ENCODE measurements at places on chromosomes 7 and 10. TPM values are rescaled to one million over a fixed set of nuclear protein-coding genes. Genes with fewer than 3 reads are reported as not detected.

The PAOX gene
- total RNA-seq: 6.6 TPM

The CALML5 gene
- not detected for total RNA-seq

The SCART1 gene
- total RNA-seq: 0.36 TPM

The TMEM213 gene
- total RNA-seq: not detected

The GDF2 gene
- not detected for total RNA-seq

The SPACDR gene
- total RNA-seq: 4.3 TPM

The FAM237B gene
- not detected for total RNA-seq

GRCh38 chr10:101814466-101815071 lies 3.7 kb downstream of the OGA start:
- DNase-seq: no peak
- H3K27ac ChIP-seq: peak overlapping the region; percentile 51
- peaks cover 11% of the 10 kb centered on the region for H3K27me3 ChIP-seq

- H3K27ac ChIP-seq: no peak overlapping the region
- DNase-seq: no peak
- H3K36me3 ChIP-seq: no peaks in the 10 kb centered on the region
- no peak overlapping the region for H3K4me3 ChIP-seq
- H3K27me3 ChIP-seq: peaks cover 5% of the 10 kb centered on the region
These were observed 134.7 kb downstream of the GLI3 start for GRCh38 chr7:42102301-42102700.

- H3K27me3 ChIP-seq: no peaks in the 10 kb centered on the region
- DNase-seq: no peak
- H3K27ac ChIP-seq: no peak overlapping the region
- H3K4me1 ChIP-seq: no peaks in the 10 kb centered on the region
- no peak overlapping the region for H3K4me3 ChIP-seq
These were observed 11.5 kb upstream of the AKR1B10 start for GRCh38 chr7:134515569-134516468.

GRCh38 chr7:631291-631711 lies 95.2 kb upstream of the DNAAF5 start:
- H3K27ac ChIP-seq: no peak overlapping the region
- peaks cover 3% of the 10 kb centered on the region for H3K36me3 ChIP-seq
- H3K4me1 ChIP-seq: no peaks in the 10 kb centered on the region

- peaks cover 3% of the 10 kb centered on the region for H3K4me1 ChIP-seq
- no peak for DNase-seq
- no peaks in the 10 kb centered on the region for H3K27me3 ChIP-seq
- H3K36me3 ChIP-seq: peaks cover 8% of the 10 kb centered on the region
These were observed 1.1 kb downstream of the EFCAB10 start for GRCh38 chr7:105580022-105580740.

GRCh38 chr7:120927454-120928103 lies 23.0 kb upstream of the ING3 start:
- no peak for DNase-seq
- H3K4me1 ChIP-seq: no peaks in the 10 kb centered on the region
- no peaks in the 10 kb centered on the region for H3K27me3 ChIP-seq
- no peak overlapping the region for H3K27ac ChIP-seq

DNA sequence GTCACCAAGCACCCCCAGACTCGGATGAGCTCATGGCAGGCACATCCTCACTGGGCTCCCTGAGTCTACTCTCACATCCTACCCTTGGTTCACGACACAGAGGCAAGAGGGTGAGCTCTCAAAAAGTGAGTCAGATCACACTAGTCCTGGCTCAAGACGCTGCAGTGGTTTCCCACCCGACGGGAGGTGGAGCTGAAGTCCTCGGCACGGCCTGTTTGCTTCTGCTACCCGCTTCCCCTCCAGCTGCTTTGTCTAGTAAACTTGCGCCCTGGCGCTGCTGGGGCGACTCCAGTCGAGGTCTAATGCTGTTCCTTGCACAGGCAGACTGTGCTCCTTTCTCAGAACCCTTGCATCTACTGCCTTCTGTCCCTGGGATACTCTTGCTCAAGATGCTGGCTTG lies 13.5 kb upstream of the SFMBT2 start:
- no peak overlapping the region for H3K4me3 ChIP-seq
- H3K27ac ChIP-seq: peak overlapping the region; percentile 65
- H3K4me1 ChIP-seq: peaks cover 15% of the 10 kb centered on the region
- H3K36me3 ChIP-seq: no peaks in the 10 kb centered on the region
- DNase-seq: no peak

- no peak for DNase-seq
- no peak overlapping the region for H3K27ac ChIP-seq
- peaks cover 45% of the 10 kb centered on the region for H3K4me1 ChIP-seq
These were observed 41.2 kb downstream of the TACR2 start for GRCh38 chr10:69375307-69376151.

DNA sequence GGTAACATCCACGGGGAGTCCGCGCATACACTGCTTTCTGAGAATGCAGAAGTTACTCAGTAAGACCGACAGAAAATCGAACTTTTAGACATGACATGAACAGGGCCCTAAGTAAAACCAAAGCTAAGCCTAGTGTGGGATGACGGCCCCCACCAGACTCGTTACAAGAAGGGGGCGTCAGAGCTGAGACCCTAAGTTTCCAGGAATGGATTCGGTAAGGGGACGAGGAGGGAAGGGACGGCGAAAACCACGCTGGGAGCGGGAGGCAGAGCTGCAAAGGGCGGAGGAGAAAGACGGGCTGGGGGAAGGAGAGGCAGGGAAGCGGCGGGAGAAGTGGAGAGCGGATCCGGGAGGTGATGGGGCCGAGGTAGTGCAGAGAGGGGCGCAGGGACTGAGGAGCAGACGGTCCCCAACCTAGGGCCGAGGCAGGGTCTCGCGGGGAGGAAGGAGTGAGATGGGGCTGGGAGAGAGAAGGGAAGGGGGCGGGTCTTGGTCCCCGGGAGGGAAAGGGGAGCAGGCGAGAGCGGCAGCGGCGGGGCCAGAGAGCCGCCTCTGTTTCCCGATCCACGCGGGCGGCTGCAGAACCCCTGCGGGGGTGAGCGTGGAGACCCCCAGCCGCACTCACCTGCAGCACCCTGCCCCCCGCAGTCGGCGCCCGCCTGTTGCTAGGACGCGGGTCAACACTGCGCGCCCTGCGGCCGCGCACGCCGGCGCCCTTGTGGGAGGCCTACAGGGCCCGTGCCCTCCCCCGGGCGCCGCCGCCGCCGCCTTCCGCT lies 513 bp downstream of the ODAD2 start:
- peaks cover 23% of the 10 kb centered on the region for H3K4me1 ChIP-seq
- peaks cover 1% of the 10 kb centered on the region for H3K27me3 ChIP-seq
- H3K27ac ChIP-seq: peak overlapping the region; percentile 62
- DNase-seq: peak; percentile 53
- H3K4me3 ChIP-seq: peak overlapping the region; percentile 96
- no peaks in the 10 kb centered on the region for H3K36me3 ChIP-seq

DNA sequence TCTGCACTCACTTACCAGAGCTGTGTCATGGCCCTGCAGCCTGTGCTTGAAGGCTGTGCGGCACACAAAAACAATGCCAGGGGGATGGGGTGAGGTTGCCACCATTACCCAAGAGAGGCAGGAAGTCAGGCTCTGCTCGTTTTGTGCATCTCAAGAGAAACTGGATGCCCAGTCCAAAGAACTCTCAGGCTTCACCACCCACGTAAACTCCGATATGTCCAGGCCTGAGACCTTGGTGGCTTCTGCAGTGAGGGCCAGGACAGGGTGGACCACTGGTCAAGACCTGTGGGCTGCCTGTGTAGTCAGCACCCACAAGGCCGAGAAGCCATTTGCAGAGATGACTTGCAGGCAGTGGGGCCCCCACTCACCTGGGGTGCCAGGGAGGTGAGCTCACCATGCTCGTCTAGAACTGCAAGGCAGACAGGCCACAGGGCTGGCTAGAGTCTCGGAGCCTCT lies 54.7 kb upstream of the EBF3 start:
- no peaks in the 10 kb centered on the region for H3K36me3 ChIP-seq
- peaks cover 4% of the 10 kb centered on the region for H3K27me3 ChIP-seq
- H3K4me3 ChIP-seq: no peak overlapping the region
- no peak overlapping the region for H3K27ac ChIP-seq

- peaks cover 10% of the 10 kb centered on the region for H3K36me3 ChIP-seq
- no peaks in the 10 kb centered on the region for H3K4me1 ChIP-seq
- H3K4me3 ChIP-seq: no peak overlapping the region
- H3K27ac ChIP-seq: no peak overlapping the region
- no peak for DNase-seq
- H3K27me3 ChIP-seq: no peaks in the 10 kb centered on the region
These were observed 79.5 kb downstream of the TCERG1L start for GRCh38 chr10:131231965-131232541.

DNA sequence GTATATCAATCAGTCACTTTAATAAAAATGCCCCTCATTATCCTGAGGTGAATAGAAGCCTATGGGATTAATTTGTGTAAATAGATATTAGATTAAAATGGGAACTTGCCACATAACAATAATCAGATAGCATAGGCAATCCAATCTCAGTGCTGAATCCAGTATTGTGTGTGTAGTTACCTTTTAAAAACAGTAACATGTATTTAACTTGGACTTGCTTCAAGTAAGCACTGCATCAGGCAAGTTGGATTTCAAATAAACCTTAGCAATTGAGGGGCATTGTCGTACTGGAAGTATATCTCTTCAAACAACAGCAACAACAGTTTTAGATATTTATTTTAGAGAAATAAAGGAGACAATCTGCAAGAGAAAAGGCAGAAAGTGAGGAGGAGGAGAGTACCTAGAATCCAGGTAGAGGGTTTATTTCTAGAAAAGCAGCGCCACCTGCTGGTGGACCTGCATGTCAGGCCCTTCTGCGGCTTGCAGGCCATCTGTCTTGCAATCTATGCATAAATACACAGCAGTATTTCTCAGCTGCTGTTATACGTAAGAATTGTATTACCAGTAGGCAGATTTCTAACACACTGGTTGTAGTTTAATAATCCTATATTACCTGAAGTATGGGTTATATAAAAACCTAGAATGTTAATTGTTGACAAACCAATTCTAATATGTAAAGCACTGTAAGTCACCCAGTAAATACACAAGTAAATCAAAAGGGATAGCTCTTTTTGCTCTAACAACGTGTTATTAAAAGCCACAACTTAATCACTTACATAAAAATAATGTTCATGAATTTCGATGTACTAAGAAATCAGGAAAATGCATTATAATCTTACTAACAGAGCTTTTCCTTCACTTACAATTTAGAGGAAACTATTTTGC lies 652.8 kb downstream of the KCNMA1 start:
- H3K36me3 ChIP-seq: no peaks in the 10 kb centered on the region
- peak; percentile 75 for DNase-seq
- no peak overlapping the region for H3K4me3 ChIP-seq
- H3K4me1 ChIP-seq: peaks cover 12% of the 10 kb centered on the region
- H3K27ac ChIP-seq: no peak overlapping the region

- H3K36me3 ChIP-seq: no peaks in the 10 kb centered on the region
- DNase-seq: no peak
- H3K4me1 ChIP-seq: no peaks in the 10 kb centered on the region
- no peak overlapping the region for H3K4me3 ChIP-seq
These were observed 11.4 kb downstream of the CDK6 start for GRCh38 chr7:92824901-92825480.

DNA sequence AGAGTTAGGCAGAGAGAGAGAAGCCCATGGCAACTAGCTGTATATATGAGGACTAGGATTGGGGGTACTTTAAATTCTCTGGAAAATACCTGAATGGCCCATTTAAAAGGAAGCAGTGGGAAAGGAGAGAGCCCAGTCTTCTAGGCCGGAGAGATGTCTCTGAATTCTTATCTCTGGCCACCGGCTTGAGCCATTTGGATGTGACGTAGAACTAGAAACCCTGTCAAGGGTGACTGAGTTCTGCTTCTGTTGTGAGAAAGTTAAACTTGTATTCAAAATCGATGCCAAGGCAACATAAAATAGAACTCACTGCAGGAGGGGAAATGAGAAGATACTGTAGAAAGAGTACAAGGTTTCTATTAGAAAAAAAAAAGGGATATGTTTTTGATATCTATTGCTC lies 6.3 kb upstream of the GSTK1 start:
- peaks cover 1% of the 10 kb centered on the region for H3K27me3 ChIP-seq
- H3K27ac ChIP-seq: no peak overlapping the region
- DNase-seq: no peak
- no peaks in the 10 kb centered on the region for H3K36me3 ChIP-seq
- H3K4me3 ChIP-seq: no peak overlapping the region

GRCh38 chr10:1654811-1655356 lies 82.4 kb downstream of the ADARB2 start:
- peaks cover 5% of the 10 kb centered on the region for H3K27me3 ChIP-seq
- H3K4me3 ChIP-seq: no peak overlapping the region
- DNase-seq: no peak
- H3K4me1 ChIP-seq: peaks cover under 1% of the 10 kb centered on the region

DNA sequence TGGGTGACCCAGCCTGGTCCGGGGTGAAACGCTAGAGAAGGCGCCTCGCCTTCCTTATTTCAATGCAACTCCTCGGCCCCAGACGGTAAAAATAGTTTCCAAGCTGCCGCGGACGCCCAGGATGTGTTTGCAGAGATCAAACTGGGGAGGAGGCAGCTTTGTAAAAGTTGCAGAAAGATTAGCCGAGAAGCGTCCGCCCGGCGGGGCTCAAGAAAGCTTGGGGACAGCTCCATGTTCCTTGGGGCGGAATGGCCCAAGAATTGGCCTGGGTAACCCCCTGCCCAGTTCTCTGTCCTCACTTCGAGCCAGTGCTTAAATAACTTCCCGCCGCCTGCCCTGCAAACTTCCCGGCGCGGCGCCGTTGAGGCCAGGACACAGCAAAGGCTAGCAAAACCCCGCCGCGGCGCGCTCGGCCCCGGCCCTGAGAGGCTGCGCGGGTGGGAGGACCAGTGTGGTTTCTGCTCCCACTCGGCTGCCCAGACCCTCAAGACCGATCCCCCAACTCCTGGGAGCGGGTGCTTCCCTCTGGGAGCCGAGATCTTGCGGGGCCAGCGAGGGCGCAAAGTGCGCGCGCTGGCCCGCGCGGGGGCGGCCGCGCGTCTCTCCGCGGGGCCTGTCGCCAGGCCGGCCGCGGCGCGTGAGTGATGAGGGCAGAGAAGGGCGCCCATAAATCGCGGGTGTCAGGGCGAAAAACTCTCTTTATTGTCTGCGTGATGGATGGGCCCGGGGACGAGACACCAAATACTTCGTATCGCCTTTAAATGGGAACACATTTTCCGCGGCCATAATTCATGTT lies 6.3 kb upstream of the ZNF503 start:
- peak; percentile 65 for DNase-seq
- H3K4me1 ChIP-seq: peaks cover 37% of the 10 kb centered on the region

GRCh38 chr10:31708046-31708445 lies 220.6 kb downstream of the ARHGAP12 start:
- H3K36me3 ChIP-seq: peaks cover 42% of the 10 kb centered on the region
- peaks cover 17% of the 10 kb centered on the region for H3K27me3 ChIP-seq
- peak overlapping the region; percentile 100 for H3K27ac ChIP-seq
- peak; percentile 28 for DNase-seq
- H3K4me3 ChIP-seq: peak overlapping the region; percentile 66

Data from endothelial cell (in vitro differentiated cells).